Activated naive CD8-positive, alpha-beta T cell treated with anti-CD3 and anti-CD28 coated beads for 36 hours (primary cell): ENCODE measurements at places on chromosomes 2 and 18.

DNA sequence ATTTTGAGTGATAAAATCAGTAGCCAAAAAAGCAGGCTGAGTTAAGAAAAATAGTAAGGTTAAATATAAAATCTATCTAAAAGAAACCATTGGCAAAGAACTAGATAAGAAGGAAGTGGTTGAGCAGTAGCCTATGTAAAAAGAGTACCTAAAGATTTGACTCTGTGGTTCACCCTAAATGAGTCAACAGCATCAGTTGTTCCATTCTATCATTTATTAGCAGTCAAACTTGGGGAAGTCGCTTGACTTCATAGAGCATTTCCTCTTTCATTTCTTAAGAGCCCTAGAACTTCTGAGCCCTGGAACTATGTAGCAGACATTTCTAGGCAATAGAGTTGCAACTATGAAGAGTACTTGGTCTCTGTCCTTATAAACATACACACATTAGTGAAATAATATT is 381.7 kb downstream of the NUP35 start:
- DNase-seq: no peak

DNA sequence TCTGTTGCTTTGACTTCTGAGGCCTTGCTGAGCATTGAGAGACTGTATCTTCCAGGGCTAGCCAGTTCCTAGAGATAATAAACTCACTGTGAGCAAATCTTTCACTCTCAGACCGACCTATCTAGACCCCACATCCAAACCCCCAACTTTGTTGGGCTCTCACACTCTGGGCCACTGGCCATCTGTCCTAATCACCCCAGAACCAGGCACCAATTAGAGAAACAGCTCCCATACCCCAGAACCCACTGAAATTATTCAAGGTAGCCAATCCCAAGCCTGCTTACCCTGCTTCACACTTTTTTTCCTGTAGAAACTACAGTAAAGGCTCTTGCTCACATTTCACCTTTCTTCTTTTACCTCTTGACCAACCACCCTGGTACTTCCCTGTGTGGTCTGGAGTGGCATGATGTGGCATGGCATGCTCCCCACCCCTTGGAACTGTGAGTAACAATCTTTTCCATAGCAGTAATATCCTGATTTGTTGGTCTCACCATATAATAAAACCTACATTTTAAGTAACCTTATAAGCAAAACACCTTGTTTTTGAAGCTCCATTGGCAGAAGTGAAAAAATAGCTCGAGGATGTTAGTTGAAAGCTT is 55.2 kb downstream of the ANKRD12 start:
- DNase-seq: no peak

GRCh38 chr2:175330195-175330594 is 148.7 kb upstream of the ATP5MC3 start:
- no peak for DNase-seq

DNA sequence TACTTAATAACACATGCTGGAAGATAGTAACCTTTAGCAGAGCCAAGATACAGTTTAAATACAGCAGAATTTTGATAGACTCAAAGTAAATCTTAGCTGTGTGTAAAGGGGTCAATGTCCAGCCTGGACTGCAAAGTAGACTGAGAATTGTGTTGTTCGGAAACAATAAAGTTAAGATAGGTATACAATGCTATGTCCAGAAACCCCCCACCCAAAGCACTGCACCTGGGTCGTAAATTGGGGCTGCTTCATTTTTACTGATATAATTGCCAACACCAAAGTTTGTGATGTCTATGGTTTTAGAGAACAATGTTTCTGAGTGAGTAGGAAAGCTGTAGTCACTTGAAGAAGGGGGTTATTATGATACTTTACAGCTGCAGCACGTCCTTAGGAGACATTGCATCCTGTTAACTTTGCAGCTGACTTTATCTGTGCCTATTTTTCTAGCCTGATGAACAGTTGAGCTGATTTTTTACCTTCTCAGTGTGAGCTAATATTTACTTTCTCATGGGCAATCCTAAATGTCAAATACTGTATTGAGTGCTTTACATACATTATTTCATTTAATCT is 4.3 kb upstream of the NCOA1 start:
- DNase-seq: no peak

DNA sequence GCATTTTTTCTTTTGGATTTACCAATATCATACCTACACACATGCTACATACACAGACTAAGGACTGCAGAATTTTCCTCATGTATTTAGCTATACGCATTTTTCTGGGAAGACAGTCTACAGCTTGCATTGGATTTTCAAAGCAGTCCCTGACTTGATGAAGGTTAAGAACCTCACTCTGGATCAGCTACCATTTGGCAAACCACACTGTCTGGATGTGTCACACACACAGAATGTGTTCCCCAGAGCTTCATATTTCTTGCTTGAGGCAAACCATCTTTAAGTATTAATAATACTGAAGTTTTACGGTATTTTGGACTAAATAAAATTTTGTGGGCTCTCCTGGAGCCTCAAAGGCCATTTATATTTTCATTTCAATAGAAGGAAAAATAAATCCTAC is 102.3 kb downstream of the TCF4 start:
- DNase-seq: no peak

- DNase-seq: no peak
Observed at GRCh38 chr18:39485696-39486095, 1920.1 kb upstream of the CELF4 start.

DNA sequence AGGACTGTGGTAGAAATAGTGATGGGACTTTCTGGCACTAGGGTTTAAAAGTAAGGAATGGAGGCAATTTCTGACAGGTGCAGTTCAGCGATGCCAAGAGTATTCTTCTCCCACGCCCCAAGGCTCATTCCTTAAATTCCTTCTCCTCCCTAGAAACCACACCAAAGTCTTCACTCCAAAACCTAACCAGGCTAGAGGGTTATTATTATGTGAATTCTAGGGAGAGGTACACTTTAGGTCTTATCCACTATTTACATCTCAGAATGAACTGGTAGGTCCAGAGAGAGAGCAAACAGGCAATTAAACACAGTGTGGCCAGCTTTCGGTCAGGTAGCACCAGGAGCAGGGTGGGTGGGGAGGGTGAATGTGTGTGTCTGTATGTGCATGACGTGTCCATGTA is 11.4 kb downstream of the IL1F10 start:
- no peak for DNase-seq

DNA sequence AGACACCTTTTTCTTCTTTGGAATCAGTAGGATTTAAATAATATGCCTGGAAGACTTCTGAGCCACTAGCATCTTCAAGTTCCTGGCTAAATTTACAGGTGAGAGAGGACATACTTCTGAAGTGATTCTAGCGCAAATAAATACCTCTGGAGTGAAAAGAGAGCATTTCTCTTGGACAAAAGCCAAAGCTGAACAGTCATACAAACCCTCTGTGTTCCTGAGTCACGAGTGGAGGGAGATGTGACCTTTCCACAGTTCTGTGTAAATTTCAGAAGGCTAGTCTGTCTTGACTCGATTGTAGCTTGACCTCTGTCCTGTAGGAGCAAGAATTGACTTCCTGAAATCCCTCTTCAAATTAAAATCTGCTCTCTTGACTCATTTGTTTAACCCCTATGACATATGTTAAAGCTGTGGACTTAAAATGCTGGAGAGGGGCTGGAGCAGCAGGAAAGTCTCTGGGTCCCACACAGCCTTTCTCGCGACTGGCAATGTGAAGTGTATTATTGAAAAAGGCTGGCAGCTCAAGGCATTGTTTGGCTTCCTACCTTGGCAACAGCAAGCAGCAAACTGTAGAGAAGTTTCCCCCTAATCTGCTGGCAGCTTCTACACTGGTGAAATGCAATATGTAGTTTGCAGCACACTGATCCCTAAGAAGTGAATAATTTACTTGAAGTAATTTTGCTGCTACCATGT is 79.6 kb upstream of the GCFC2 start:
- no peak for DNase-seq

DNA sequence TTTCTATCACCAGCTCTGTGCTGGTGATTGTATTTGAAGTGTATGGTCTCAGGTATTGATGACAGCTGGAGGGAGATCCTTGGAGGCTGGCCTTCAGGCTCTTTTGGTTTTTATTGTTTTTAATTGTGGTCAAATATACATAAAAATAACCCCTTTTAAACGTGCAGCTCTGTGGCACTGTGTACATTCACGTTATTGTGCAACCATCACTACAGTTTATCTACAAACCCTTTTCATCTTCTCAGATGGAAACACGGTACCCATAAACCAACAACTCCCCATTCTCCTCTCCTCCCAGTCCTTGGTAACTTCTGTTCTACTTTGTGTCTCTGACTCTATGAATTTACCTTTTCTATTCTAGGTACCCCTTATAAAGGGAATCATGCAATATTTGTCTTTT is 79.3 kb upstream of the ATP8B1 start:
- no peak for DNase-seq
